Left renal cortex interstitium (tissue), 4 donors: ENCODE measurements at places on chromosomes 12 and 14. TPM values are rescaled to one million over a fixed set of nuclear protein-coding genes. Genes with fewer than 3 reads are reported as not detected.

DNA sequence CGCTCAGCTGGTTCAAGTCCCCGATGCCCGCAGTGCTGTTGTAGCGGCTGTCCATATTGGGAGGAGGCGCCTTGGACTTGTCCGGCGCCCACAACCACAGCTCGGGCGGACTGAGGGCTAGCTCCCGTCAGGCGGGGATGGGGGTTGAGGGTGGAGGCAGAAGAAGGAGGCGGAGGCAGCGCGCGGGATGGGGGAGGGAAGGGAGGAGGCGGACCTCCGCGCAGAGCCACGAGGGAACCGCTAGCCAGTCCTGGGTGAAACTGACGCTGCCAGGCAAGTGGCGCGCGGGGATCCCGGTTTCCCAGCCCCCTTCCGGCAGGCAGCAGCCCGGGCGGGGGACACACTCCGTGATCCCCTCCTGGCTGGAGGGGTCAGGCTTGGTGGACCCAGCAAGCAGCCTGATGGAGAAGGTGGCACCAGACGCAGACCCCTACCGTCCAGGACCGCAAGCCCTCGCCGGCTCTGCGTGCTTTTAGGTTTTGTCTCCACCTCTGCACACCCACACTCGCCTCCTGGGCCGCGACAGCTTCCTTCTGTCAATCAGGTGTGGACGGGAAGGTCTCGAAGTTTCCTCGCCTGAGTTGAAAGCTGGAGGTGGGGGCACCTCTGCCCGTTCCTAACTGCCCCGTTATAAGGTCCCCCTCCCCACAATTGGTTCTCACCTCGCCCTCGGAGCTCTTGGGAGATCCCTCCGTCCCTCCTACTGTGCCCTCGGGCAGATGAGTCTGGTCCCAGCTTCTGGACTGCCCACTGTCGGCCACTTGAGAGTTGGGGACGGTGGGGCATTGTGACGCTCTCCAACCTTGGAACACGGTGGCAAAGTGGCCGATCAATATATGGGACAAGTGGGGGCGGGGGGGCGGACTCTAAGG lies at the start of gene CPNE8:
TSS of gene CPNE8 (minus strand) at position 112 of the 872 bp plus-strand sequence. CDS start at position 55, 57 bp downstream.
- peak; percentile 17 for DNase-seq

GRCh38 chr12:89856431-89856830 lies 147.8 kb upstream of the ATP2B1 start:
- DNase-seq, result no peak

- DNase-seq, result peak; percentile 63
Observed at GRCh38 chr14:90495357-90496276, 98.8 kb downstream of the CALM1 start.

DNA sequence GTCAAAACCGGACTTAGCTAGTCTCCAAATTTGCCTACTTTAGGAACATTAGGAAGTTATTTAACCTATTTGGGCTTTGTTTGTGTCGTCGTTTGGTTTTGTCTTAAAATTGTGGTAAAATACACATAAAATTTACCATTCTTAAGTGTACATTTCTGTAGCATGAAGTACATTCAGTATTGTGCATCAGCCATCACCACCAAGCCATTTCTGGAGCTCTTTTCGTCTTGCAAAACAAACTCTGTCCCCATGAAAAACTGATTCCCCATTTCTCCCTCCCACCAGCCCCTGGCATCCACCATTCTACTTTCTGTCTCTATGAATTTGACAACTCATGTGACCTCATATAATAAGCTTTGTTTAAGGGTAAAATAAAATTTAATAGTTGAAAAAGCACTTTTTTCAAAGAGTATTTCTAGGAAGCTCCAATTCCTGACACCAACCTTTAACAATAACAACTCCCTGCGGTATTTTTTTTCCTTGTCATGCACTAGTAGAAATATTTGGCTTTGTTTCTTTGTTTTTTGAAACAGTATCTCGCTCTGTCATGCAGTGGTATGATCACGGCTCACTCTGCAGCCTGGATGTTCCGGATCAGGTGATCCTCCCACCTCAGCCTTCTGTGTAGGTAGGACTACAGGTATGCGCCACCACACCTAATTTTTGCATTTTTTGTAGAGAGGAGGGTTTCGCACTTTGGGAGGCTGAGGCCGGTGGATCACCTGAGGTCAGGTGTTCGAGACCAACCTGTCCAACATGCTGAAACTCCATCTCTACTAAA lies 3.6 kb upstream of the UBC start:
- DNase-seq, result no peak

DNA sequence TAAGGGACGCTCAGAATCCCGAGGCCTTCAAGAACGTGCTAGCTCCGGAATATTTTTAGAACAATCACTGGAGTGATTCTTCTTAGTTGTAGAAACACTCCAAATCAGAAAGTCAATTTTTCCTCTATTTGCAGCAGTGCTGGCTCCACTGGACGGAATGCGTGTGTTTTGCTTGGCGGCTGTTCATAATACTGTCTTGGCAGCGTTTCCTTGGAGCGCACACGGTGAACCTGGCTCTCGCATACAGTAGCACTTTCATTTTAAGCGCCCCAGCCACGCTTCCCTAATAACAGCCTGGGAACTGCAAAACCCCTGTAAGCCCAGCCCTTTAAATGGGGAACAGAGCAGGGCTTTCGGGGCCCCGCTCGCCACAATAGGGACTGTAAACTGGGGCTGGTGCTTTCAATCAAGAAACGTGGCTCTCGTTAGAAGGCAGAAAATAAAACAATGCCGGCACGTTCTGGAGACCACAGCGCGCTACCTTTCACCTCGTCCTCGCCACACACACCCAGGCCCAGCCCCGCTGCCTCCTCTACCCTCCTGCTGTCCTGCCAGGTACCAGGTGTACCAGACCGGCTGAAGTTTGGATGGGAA lies 79.9 kb downstream of the BCL11B start:
- peak; percentile 69 for DNase-seq

- no peak for DNase-seq
Observed at GRCh38 chr14:104681689-104682074, 7.7 kb upstream of the INF2 start.

- no peak for DNase-seq
Observed at GRCh38 chr12:112782943-112783342, 8.6 kb upstream of the RPH3A start.

GRCh38 chr14:69818758-69819191 lies 21.7 kb upstream of the SLC10A1 start:
- DNase-seq, result no peak

- DNase-seq, result no peak
Observed at GRCh38 chr14:74333909-74334308, 14.4 kb upstream of the VRTN start.

- no peak for DNase-seq
Observed at GRCh38 chr14:67477926-67478799, 10.4 kb downstream of the TMEM229B start.

DNA sequence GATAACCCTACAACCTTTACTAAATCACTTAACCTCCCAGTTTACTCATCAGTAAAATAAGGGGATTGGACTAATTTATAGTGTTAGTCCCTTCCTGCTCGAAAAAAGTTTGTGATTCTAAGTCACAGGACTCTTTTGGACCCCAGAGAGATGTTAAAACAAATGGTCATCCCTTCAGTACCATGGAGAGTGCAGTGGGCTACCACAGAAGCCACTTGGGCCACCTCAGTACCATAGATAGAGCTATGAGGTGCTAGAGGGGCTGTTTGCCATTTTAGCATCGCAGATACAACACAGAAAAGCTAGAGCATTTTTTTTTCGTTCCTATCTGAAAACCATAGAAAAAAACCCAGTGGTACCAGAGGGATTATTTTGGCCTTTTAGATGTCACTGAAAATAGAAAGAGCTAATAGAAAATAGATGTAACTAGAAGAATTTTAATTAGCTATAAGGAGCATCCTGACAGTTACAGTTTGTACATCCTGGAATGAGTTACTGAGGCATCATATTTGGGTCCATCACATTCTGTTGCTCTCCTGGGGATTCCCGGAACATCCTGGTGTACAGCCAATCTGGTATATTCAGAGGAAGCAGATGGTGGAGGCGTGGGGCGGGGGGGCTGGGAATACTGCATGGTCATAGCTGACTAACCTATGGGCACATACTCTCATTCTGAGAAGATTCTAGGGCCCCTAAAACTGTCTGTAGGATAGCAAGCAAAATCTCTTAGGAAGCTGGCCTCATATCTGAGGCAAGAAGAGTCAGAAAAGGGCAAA lies 2.8 kb downstream of the ZNF219 start:
- no peak for DNase-seq

GRCh38 chr12:42186793-42187192 lies 42.1 kb upstream of the GXYLT1 start:
- no peak for DNase-seq

DNA sequence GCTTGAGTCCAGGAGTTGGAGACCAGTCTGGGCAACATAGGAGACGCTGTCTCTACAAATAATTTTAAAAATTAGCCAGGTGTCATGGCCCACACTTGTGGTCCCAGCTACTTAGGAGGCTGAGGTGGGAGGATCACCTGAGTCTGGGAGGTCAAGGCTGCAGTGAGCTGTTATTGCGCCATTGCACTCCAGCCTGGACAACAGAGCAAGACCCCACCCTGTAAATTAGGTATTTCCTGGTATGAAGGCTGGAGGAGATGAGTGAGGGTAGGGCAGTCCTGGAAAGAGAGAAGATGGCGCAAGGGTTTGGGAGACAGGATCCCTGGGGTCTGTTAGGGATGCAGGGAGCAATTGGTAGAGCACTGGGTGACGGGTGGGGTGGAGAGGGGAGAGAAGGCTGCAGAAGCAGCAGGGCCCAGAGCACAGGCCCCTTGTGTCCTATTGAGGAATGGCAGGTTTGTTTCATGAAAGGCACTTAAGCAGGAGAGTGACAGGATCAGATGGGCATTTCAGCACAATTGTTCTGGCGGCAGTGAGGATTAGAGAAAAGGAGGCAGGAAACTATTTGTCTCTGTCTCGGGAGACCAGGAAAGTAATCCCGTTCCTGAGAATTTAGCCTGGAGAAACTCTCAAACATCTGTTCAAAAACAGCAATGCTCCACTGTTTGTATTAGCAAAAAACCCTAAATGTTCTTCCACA lies 47.2 kb upstream of the KTN1 start:
- DNase-seq, result no peak

- DNase-seq, result no peak
Observed at GRCh38 chr12:63348556-63348955, 197.6 kb upstream of the AVPR1A start.

DNA sequence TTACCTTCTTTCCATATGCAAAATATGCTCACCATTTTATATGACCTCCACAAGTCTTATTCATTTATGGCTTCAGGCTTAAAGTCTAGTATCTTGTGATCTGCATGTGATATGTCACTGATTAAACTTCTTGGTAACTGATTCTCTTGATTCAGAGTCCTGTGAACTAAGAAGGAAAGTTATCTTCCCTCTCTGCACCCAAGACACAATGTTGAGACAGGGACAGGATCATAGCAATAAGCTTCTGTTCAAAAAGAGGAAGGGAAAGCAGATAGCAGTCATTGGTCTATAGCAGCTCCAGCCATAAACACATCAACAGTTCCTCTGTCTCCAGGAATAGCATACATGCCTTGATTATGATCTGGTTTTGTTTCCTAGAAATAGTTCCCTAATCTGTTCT lies 103.1 kb downstream of the UNC79 start:
- no peak for DNase-seq

- no peak for DNase-seq
Observed at GRCh38 chr14:104399432-104400155, 180.0 kb upstream of the C14orf180 start.

- no peak for DNase-seq
Observed at GRCh38 chr14:68947802-68948201, 31.3 kb downstream of the ACTN1 start.

GRCh38 chr12:47891356-47891755 lies 13.4 kb downstream of the VDR start:
- DNase-seq, result no peak

GRCh38 chr14:87698481-87698880 lies 294.5 kb downstream of the GALC start:
- DNase-seq, result no peak

GRCh38 chr12:85872497-85873091 lies 1.5 kb upstream of the NTS start:
- DNase-seq, result no peak

DNA sequence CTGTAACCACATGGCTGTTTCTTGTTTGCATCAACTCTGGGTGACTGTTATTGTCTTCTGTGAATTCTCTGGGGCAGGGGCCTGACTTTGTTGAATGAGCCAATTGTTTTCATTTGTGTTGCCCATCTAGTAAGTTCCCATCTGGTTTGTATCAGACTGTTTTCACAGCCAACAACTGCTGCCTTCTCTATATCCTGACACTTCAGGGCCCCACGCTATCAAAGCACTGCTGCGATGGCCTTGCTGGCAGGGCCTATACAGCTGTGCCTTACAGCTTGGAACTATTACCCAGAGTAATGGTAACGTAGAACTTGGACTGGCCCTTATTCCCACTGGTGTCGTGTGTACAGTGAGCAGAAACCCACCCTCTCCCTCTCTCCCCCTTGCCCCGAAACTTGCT lies 104.3 kb upstream of the DACT1 start:
- DNase-seq, result no peak

The SRGAP1 gene
- polyA plus RNA-seq, result 26.9 TPM

The CACNA2D4 gene
- 2.6 TPM for polyA plus RNA-seq

The RERG gene
- 37.3 TPM for polyA plus RNA-seq

The BICDL1 gene
- polyA plus RNA-seq, result 34.5 TPM

The ATG2B gene
- polyA plus RNA-seq, result 23.4 TPM

The DTX1 gene
- 13.5 TPM for polyA plus RNA-seq

The LALBA gene
- not detected for polyA plus RNA-seq

The SLC24A4 gene
- 0.25 TPM for polyA plus RNA-seq

The TOMM20L gene
- 1.5 TPM for polyA plus RNA-seq

The MYH6 gene
- polyA plus RNA-seq, result 0.21 TPM

The PPP2R3C gene
- 49.1 TPM for polyA plus RNA-seq

The OR4N5 gene
- polyA plus RNA-seq, result not detected

The LIMA1 gene
- polyA plus RNA-seq, result 82.8 TPM

The EPYC gene
- polyA plus RNA-seq, result not detected

The SOX5 gene
- polyA plus RNA-seq, result 8.6 TPM

The PAX9 gene
- 0.29 TPM for polyA plus RNA-seq

The E2F7 gene
- 5.2 TPM for polyA plus RNA-seq
